Lung (tissue), 17 donors: ENCODE measurements at places on chromosomes 2 and 18. TPM values are rescaled to one million over a fixed set of nuclear protein-coding genes. Genes with fewer than 3 reads are reported as not detected.

TMEM247 gene
- total RNA-seq, result not detected

SKOR2 gene
- total RNA-seq, result not detected

ZBTB7C gene
- 10.9 TPM for total RNA-seq

ACVR1 gene
- total RNA-seq, result 38.3 TPM

MAP3K19 gene
- total RNA-seq, result 21.1 TPM

SMYD1 gene
- total RNA-seq, result not detected

G6PC2 gene
- total RNA-seq, result not detected

INHA gene
- 0.58 TPM for total RNA-seq

DHRS9 gene
- 1.5 TPM for total RNA-seq

FAM124B gene
- 1.6 TPM for total RNA-seq

ACTG2 gene
- total RNA-seq, result 20.5 TPM

CHRNG gene
- total RNA-seq, result not detected

PTMA gene
- 925 TPM for total RNA-seq

CNDP1 gene
- total RNA-seq, result not detected

EGR4 gene
- total RNA-seq, result not detected
